ENCODE measurements at places on chromosomes 2 and 18.

DNA sequence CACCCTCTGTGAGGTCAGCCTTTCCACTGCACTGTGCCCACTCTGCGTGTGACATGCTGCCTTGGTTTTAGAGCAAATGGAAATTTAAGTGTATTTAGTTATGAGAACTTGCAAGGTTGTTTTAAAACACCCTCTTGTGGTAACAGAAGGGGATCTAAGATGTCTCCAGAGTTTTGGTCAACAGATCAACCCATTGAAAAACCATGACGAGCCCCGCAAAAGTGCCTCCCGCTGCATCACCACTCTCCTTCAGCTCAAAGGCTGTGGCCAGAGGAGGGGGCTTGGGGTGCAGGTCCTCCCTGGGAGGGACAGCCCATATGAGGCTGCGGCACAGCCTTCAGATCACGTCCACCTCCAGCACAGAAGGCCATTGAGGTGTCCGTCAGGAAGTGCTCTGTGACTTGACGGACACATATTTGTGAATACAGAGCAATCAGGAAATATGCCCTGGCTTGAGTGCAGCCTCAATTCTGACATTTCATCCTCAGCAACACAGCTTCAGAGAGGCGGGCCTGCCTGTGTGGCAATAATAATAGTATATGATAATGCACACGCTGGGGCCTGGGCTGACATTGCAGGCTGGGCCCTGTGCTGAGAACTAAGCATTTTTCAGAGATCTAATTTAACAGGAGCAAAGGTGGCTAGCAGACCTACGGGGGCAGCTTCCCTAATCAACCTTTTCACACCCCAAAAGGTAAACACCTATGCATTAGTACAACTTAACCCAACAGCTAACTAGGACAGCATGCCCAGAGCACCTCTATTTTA is 213.9 kb downstream of the ANAPC1 start:
- DNase-seq = no peak

DNA sequence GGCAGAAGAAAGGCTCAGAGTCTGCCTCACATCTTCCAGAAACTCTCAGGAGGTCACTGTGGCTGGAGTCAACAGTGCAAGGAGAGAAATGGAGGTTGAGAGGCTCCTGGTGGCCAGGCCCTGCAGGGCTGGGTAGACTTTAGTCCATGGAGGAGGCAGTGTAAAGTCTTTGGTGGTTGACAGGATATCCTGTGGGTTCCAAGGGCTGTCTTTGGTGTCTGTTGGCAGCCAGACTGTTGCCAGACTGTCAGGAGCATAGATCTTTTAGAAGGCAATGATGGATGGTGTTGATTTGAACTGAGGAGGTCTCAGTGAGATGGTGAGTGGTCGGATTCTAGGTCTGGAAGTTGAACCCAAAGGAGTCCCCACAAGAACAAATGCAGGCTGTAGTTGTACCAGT is 45.0 kb upstream of the SKOR2 start:
- no peak for DNase-seq

DNA sequence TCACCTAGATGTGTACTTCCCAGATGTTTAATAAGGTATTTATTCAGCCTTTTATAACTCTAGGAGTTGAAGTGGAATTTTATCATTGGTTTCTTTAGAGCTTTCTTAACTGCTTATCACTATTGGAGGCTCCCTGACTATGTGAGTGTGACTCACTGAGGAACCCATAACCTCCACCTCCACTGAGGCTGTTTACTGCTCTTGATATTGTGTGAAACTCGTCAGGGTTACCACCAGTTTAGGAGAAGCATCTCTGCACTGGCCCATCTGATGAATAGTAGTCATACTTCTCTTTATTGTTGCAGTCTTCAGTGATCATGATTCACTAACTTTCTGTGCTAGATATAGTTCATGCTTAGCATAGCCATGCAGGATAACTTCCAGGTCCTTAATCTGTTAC is 79.6 kb upstream of the UBXN4 start:
- no peak for DNase-seq

DNA sequence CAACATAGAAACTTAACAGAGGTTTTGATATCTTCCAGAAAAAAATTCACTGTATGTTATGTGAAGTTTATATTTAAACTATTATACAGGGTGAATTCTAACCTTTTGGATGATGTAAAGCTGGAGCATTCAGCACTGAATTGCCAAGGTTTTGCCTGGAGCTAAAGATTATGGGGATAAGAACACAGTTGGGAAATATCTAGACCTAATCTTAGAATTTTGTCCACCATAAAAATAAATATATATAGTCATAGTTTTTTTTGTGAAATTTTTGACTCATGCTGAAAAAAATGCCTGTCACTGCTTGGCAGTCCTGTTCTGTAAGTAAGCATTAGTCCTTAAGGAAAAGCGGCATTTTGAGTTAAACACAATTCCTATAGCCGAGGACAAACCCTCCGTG is 339.3 kb upstream of the TMEFF2 start:
- DNase-seq = no peak

DNA sequence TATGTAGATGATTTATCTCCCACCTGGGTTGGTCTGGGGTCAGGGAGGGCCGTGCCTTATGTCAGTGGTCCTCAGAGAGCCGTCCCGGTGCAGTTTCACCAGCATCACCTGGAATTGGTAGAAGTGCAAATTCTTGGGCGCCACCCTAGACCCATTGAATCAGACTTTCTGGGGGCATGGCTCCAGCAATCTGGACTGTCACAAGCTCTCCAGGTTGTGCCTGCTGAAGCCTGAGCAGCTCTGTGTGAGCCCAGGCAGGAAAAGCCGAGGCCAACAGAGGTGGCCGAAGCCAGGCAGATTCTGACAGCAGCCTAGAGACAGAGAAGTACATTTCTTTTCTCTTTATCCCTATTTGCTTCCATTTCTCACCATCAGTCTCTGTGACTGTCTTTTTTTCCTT is 98.4 kb upstream of the SEC11C start:
- DNase-seq = no peak

- DNase-seq = no peak
Measured at GRCh38 chr2:69693775-69694450, 48.0 kb upstream of the ANXA4 start.

- no peak for DNase-seq
Measured at GRCh38 chr2:49979421-49979820, 825.1 kb upstream of the FSHR start.

DNA sequence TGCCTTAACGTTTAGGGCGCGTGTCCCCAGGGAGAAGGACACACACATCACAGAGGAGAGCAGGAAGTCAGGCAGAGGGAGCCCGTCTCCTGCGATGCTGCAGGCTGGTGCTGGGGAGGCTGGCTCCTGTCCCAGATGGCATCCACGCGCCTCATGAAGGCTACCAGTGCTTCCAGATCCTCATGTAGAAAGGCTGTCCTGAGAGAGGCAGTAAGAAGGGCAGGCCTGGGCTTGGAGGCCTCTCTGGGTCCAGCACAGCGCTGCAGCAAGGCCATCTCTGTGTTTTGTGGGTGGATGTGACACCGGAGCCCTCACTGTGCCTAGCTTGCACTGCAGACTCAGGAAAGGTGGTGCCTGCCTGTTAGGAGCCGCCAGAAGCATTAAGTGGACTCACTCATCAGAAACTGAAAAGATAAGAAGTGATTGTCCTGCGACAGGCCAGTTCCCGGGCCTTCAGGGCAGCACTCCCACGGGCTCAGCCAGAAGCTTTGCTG is 62.7 kb downstream of the FAM168B start:
- DNase-seq = no peak

- DNase-seq = no peak
Measured at GRCh38 chr18:36047521-36047920, 19.8 kb downstream of the RPRD1A start.

DNA sequence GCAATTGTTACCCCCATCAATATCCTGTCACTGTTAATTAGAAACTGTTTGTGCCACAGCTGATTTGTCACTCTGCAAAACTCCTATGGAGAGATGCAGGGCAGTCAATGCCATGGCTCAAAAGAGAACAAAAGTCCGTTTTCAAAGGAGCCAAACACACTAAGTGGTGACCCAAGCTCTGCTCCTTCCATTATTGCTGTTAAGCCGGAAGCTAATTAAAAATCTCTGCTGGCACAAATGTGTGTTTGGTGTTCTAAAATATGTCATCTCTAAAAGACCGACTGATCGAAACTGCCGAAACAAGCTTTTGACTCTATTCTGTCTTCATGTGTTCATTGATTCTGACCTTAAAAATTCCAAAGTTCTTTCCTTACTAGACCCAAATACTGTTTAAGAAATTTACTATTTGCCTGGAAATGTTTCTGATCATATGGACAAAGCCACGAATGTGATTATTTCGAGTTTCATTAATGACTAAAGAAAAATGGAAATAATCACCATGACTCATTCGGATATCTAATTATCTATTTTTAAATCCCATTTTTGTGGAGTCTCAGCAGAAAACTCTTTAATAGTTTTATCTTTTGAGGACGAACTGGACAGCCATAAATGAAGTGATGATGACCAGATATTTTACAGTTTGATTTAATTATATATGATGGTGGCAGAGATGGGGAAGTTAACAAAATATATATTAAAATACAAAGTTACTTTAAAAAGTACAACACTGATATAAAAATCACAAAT is 287.6 kb downstream of the SOCS6 start:
- no peak for DNase-seq

- no peak for DNase-seq
Measured at GRCh38 chr2:187194049-187194448, 254.0 kb downstream of the CALCRL start.

DNA sequence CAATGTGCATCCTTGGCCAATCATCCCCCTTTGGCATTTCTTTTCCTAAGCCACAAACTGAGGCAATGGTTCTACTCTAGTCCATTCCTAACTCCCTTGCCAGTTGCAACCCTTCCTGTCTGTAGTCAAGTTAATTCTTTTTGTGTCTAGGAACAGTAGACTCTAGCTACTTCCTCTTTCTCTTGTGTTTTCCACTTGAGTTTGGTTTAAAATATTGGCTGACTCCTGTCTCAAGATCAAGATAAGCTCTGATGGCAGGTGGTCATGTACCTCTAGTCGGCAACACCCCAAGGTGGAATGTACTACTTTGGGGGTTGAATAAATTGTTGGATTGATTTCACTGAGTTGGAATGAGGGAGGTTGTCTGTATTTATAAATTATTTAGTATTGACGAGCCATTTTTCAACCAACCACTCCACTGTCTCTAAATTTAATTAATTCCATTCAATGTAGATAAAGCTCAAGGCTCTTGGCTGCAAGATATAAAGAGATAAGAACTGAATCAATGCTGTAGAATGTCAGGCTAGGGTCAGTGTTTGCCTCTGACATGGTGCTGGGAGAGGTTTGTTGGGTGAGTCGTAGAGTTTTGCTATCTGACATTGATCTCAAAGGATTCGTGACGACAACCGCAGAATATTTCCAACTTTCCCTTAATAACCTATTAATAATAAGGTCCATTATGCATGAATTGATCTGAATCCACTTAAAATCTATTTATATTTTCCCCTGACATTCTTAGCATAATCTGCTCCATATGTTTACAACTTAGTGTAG is 188.7 kb upstream of the APCDD1 start:
- no peak for DNase-seq

DNA sequence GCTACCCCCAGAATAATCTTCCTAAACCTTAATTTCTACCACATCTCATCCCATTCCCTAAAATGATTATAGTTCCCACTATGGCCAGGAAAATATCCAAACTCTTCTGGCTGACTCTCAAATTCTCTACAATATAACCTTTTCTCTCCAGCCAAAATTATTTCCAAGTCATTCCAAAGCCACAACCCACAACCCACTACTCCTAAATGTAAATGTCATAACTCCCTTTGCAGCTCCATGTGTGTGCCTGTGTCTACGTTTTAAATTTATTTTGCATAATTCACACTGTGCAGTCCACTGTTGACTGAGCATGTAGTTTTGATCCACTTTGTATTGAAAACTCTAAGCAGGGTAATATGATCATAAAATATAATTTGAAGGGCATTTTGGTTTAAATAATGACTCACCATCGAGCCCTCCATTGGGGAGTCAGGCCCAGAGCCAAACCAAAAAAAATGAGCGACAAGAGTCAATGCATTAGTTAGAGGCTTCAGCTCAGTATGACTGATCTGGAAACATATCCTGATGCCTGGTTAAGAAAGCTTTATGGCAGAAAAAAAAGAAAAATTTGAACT is 171.0 kb downstream of the AFF3 start:
- no peak for DNase-seq

- DNase-seq = no peak
Measured at GRCh38 chr2:118577202-118577601, 270.2 kb downstream of the EN1 start.

DNA sequence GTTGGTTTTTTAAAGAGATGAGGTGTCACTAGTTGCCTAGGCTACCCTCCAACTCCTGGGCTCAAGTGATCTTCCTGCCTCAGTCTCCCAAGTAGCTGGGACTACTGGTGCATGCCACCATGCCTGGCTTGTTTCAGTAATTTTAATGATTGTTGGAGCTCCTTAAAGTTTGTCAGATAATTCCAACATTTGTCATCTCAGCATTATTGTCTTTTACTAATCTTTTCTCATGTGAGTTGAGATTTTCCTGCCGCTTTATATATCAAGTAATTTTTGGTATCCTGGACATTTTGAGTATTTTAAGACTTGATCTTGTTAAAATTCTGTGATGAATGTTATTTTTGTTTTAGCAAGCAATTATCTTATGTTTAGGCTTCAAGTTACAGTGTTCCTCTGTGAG is 108.6 kb downstream of the OTX1 start:
- no peak for DNase-seq

DNA sequence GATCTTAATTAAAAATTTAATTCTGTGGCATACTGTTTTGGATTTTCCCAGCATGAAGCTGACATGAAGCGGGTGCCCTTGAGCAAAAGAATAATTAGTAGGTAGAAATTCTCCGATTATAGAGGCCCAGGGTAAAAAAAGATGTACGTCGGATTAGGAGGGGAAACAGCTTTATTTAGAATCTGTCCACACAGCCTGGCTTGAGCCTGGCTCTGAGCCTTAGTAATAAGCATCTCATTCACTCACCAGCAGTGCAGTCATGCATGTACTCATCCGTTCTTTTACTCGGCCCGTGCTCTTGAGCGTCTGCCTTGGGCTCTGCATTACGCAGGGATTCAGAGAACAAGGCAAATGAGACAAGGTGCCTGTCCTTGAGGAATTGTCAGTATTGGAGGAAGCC is 219.3 kb downstream of the AGAP1 start:
- DNase-seq = no peak

DNA sequence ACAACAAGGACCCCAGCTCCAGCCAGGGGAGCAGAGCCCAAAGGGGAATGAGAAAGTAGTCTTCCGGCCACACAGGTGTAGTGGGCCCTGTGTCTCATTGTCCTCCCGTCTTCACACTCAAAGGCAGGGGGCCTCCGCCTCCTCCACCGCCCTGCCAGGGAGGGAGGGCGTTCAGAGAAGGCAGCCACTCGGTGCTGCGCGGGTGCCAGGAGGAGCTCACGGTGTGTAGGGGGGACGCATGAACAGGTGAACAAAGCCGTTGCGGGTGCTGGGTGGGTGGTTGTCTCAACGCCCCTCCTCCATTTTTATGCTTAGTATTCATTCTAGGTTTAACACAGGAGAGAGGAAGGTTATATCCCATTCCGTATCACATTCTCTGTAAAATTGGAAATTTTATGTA is 36.7 kb downstream of the SH3BP4 start:
- no peak for DNase-seq

DNA sequence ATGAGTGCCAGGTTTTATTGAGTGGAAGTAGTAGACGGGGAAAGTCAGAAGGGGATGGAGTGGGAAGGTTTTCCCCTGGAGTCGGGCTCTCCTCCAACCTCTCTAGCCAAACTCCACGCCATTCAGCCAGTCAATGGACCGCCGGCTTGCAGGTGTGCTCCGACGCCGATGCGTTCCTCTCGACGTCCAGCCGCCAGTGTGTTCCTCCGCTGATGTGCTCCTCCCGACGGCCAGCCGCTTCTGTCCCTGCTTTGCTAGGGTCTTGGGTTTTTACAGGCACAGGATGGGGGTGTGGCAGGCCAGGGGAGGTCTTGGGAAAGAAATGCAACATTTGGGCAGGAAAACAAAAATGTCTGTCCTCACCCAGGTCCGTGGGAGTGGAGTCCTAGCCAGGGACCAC is 94.3 kb upstream of the TEX51 start:
- DNase-seq = no peak
